Esophagus muscularis mucosa (tissue), 4 donors: ENCODE measurements at places on chromosomes 12 and 14. TPM values are rescaled to one million over a fixed set of nuclear protein-coding genes. Genes with fewer than 3 reads are reported as not detected.

DNA sequence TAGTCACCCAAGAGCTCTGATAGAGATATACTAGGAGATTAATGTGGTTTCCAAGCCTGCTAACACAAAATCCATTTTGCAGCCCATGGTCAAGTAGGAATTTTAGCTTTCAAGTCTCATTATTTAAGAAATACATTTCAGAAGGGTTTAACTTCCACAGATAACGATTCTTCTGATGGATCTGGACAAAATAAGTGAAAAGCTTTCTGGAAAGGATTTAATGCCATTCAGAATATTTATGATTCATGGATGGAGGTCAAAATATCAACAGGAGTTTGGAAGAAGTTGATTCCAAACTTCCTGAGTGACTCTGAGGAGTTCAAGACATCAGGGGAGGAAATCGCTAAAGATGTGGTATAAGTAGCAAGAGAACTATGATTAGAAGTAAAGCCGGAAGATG, 214.6 kb downstream of the ATXN7L3B start:
- DNase-seq, result no peak

DNA sequence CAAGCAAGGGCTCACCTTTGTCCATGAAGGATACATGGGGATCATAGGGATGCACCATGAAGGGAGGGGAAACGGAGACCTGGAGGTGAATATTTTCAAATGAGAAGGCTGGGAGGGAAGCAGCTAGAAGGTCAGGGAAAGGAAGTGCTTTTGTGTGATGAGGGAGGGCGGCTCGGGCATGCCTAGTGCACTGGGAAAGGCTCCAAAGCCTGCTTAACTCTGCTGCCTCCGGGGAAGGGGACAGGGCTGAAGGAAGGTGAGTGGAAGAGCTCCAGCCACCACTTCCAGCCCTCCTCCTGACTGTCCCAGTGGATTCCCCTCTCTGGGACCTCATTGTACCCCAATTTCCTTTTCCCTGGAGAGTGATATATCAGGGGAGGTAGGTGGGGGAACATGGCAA, 149.4 kb upstream of the PRMT8 start:
- DNase-seq, result no peak

DNA sequence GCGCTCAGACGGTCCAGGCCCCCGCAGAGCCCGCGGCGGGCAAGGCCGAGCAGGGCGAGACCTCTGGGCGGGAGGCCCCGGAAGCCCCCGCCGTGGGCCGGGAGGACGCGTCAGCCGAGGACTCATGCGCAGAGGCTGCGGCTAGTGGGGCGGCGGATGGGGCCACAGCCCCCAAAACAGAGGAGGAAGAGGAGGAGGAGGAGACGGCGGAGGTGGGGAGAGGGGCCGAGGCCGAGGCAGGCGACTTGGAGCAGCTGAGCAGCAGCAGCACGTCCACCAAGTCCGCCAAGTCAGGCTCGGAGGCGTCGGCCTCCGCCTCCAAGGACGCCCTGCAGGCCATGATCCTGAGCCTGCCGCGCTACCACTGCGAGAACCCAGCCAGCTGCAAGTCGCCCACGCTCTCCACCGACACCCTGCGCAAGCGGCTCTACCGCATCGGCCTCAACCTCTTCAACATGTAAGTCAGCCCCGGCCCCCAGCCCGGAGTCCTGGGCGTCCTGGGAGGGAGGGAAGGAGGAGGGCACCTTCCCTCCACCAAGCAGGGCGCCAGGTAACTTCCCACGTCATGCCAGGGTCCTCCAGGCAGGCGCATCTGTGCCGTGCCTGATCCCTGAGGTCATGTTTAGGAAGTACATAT, 72.4 kb downstream of the IQSEC3 start:
- no peak for DNase-seq

- DNase-seq, result no peak
These were observed 11.5 kb upstream of the STX2 start for GRCh38 chr12:130850418-130851021.

- no peak for DNase-seq
These were observed 53.7 kb downstream of the ERC1 start for GRCh38 chr12:1044696-1045095.

CELA1 gene
- not detected for total RNA-seq

CCDC197 gene
- not detected for total RNA-seq

DNA sequence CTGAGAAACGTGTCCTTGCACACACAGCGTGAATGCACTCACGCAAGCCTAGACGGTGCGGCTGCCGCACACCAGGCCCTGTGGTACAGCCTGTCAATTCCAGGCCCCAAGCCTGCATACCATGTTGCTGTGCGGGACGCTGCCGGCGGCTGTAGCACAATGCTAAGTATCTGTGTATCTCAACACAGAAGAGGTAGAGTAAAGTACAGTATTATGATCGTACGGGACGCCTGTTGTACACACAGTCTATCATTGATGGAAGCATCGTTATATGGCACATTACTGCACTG, 45.0 kb downstream of the AMN start:
- no peak for DNase-seq

DNA sequence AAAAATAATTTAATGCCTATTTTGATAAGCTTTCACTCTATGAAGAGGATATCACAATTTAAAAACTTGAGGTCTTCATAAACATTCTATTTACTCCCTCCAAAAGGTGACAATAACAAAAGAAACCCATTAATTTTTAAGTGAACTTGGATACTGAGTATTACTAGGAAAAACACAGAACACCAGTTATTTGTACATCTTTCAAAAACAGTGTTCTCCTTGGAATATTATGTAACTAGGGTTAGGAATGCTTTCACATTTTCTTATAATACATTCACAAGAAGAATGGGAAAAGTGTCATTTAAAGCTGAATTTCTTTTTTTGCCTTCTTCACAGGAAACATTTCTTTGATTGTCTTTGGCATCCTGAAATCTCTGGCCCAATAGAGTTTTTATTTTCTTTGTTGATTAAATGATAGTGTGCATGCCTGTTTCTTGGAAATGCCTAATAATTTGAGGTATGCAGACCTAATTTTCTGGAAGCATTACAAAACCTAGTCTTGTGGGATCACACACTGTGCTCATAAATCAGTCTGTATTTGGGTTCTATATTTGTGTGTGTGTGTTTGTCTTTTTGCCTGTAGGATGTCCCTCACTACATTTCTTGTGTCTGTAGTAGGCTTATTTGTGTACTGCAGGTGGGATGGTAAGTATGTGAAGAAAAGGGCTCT, 76.5 kb downstream of the WNK1 start:
- DNase-seq, result no peak

DNA sequence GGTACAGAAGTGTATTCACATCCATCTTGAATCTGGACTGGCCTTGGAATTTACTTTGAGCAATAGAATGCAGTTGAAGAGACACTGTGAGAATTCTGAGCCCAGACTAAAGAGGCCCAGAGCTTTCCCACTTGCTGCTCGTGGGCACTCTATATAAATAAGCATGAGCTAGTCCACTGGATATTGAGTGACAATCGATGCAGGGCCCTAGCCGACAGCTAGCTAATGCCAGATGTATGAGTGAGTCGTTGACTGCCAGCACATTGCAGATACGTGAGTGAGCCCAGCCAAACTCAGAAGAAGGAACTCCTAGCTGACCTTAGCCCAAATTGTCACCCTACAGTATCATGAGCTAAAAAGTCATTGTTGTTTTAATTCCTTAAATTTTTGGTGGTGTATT, 24.9 kb downstream of the NAV3 start:
- no peak for DNase-seq

GRCh38 chr12:109264095-109264942, 44.8 kb downstream of the FOXN4 start:
- DNase-seq, result no peak

DNA sequence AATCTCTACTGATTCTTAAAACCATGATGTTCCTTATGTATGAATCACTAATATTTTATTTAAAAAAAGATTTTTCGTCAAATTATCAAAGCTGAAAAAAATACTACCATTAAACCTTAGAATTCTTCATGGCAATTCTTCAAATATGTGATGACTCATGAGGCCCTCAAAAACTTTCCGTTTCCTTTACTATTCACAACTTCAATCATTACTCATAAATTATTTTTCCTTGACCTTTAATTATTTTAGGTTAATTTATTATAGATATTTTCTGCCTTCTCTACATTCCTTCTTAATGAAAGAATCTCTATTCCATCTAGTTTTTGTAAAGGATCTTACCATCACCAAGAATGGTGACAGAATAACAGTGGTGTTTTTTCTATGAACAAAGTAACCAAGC, 162.1 kb upstream of the SOX5 start:
- no peak for DNase-seq

DNA sequence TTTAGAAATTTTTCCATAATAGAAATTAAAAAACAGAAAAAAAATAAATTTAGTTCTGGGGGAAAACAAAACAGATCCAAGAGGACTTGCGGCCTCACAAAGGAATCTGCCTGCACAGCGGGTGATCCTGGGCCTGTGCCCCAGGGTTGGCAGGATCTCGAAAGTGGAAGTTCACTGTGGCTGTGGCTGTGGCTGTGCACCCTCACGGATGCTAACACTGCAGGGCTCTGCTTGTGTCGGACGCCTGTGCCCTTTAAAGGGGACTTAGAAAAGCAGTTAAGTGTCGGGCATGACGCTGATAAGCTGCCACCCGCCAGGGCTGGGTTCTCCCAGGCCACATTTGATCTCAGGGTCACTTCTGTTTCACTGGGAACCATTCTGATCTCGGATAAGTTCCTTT, 209.1 kb downstream of the TTC7B start:
- DNase-seq, result no peak

LHX5 gene
- not detected for total RNA-seq

GRCh38 chr12:25594376-25594775, 41.3 kb upstream of the LMNTD1 start:
- DNase-seq, result no peak

GPRC5A gene
- total RNA-seq, result 30.0 TPM

STXBP6 gene
- 47.3 TPM for total RNA-seq

DNA sequence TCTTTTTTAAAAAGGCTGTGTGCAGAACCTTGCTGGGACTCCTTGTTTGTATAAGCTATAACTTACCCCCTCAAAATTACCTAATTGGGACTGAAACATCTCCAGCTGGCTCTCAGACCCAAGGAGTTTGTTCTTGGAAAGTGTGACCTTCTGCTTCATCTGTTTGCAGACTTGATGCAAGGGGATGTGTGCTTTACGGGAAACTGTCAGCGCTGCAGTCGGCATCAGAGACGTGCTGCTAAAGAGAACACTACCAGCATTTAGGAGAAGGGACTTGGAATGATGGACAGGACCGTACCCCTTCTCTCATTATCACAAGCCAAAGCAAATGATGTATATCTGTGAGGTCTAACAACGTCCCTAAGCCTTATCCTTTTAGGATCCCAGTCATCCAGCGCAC, 174.2 kb upstream of the PARP11 start:
- DNase-seq, result peak; percentile 90

- DNase-seq, result no peak
These were observed 98.4 kb downstream of the GTF2A1 start for GRCh38 chr14:81122326-81122725.

DNA sequence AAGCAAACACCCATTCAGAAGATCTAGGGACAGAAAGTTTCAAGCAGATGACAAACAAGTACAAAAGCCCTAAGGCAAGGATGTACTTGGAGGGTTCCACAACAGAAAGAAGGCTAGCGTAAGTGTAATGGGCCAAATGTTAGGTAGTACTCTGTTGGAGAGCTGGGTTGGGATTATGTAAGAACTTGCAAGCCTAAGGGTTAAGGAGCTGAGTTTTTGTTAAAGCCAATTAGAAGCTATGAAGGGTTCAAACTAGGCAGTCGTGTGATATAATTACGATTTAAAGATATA, 41.4 kb downstream of the HECTD1 start:
- DNase-seq, result no peak
